ENCODE measurements at places on chromosomes 5 and 9. TPM values are rescaled to one million over a fixed set of nuclear protein-coding genes. Genes with fewer than 3 reads are reported as not detected.
A peak's percentile ranks its signal among the peaks of the same experiment; 100 is the strongest.

PCDHGB3 gene
- 2.0 TPM for total RNA-seq

PCDHB8 gene
- total RNA-seq = 0.72 TPM

COL5A1 gene
- total RNA-seq = 62.3 TPM

CREB3 gene
- 28.2 TPM for total RNA-seq

MEIKIN gene
- not detected for total RNA-seq

DNA sequence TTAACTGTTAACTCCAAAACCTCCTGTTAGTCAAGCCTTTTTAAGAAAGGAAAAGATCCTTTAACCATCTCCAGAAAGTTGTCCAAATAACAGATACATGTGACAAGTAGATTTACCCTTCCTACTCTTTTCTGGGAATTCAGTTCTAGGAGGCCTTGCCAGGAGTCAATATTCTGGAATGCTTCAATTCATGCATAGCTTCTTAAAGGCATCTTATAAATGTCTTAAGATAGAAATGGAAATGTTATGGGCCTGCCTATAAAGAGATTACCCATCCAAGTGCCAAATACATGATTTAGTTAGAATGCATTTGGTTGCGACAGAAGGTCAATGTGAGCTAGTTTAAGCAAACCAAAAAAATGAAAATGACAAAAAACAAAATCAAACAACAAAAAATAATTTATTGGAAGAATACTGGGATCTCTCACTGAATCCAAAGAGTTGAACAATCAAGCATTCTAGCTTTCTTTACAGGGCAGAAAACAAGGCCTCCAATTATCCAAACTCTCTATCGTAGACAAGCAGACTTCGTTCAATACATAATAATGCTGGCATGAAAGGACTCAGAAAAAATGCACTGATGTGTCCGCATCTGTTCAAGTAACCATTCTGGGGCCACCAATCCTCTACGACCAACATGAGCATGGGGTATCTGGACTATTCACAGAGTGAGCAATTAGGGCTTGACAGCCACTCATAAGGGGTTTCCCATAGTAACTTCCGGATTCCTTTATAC lies 188.6 kb downstream of the CTNND2 start:
- no peak for DNase-seq

- DNase-seq = no peak
Measured at GRCh38 chr5:92455011-92455410, 1071.9 kb upstream of the ARRDC3 start.

GRCh38 chr9:115135821-115136778 lies 18.1 kb upstream of the TNC start:
- no peak for DNase-seq

DNA sequence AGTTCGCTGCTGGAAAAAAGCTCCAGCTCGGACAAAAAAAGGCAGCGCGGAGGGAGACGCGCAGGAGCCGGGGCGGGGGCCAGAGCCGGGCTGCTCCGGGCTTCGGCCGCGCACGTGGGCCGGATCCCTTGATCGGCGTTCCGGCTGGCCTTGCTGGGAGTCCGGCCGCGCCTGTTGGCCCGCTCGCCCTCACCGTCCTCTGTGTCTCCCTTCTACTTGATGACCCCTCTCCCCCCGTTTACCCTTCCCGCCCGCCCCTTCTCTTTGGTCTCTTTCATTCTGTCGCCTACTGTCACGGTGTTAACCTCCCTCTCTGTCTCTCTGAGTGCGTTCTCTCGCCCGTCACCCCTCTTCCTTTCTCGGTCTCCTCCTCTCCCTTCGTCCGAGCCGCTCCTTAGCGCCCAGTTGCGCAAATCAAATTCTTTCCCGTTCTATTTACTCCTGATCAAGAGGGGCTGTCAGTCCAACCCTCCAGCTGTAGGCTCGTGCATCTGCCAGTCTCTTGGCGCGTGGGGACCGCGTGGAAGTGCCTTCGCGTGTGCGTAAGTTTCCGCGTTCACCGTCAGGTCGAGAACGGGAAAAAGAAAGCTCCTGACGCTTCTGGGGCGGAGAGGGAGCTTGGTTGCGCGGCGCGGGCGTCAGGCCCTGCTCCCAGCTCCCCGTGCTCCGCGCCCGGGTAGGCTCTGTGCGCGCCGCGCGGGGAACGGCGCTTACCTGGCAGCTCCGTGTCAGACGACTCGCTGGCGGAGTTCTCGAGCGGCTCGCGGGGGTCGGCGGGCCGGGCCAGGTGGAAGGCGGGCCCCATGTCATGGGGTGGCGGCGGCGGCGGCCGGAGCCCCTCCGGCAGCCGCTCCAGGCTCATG lies 798 bp downstream of the PITX1 start:
- DNase-seq = peak; percentile 22

GRCh38 chr5:181190711-181191525 lies 14.1 kb downstream of the TRIM7 start:
- DNase-seq = peak; percentile 76

DNA sequence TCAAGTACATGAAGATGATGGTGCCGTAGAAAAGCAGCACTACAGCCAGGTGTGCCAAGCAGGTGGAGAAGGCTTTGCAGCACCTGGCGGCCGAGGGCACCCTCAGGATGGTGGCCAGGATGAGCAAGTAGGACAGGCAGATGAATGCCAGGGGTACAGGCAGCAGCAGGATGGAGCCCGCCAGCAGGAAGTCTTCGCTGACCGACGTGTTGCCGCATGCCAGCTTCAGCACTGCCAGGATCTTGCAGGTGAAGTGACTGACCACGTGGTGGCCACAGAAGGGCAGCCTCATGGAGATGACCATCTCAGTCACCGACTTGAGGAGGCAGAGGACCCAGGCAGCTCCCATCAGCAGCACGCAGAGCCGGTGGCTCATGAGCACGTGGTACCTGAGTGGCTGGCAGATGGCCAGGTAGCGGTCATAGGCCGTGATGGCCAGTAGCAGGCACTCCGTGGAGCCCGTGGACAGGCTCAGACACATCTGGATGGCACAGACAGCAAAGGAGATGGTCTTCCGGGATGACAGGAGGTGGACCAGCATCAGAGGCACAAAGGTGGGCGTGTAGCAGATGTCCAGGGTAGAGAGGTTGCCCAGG lies 482 bp downstream of the OR13J1 start:
- no peak for DNase-seq

DNA sequence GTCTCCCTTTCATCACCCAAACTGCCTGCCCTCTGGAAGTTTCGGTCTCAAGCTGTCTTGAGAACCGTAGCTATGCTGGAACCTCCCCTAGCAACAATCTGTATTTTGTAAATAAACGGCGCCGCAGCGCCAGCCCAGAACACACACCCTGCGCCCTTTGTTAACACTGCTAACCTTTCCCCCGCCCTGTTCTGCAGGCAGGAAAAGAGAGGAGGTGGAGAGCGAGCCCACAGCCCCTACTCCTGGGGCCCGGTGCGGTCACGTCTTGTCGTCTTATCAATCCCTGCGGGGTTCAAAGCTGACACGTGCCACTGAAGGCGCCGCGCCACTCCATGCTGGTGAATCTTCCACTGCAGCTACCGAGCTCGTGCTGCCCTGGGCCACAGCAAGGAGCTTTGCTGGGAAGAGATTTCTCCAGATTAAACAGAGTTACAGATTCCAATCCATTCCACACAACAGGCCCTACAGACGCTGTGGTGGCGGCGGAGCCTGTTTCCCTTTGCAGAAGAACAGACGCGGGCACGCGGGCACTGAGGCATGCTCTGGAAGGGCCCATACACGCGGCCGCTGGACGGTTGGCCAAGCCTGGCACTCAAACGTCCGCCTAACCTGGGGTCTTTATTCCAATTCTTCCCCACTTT lies 25.3 kb downstream of the ZDHHC11B start:
- peak; percentile 72 for DNase-seq

DNA sequence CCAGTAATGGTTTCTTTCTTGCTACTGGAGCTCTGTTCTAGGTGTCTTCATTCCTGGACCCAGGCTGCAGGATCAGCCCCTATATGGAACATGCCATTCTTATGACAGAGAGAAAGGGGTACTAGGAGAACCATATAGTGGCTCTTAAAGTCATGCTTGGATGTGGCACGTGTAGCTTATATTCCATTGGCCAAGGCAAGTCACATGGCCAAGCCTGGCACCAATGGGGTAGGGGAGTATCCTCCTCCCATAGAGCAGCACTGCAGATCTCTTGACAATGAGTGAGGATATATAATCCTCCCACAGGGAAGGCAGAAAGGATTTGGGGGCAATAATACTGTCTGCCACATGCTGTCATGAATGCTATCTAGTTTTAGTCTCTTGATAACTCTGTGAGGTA lies 193.3 kb downstream of the PALM2AKAP2 start:
- no peak for DNase-seq

GRCh38 chr9:124295159-124295794 lies 37.5 kb downstream of the NEK6 start:
- no peak for DNase-seq

GRCh38 chr5:111826064-111826463 lies 69.1 kb upstream of the NREP start:
- DNase-seq = no peak

- DNase-seq = no peak
Measured at GRCh38 chr5:96151891-96152290, 190.2 kb upstream of the ELL2 start.

DNA sequence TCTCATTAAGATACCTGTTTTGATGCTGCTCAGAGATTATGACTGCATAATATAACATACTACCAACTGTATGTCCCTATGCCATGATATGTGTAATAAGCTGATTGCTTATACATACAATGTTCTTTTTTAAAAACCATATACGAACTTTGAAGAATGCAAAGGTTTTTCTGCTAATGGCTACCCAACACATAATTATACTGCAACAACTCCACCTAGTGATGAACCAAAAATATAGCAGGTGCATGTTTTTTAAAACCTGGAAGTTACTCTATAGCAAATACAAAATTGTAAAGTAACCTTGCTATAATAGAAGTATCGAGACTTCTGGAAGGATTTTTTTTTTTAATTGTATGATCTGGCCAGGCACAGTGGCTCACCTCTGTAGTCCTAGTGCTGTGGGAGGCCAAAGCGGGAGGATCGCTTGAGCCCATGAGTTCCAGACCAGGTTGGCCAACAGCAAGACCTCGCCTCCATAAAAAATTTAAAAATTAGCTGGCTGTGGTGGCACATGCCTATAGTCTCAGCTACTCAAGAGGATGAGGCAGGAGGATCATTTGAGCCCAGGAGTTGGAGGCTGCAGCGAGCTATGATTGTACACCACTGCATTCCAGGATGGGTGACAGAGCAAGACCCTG lies 49.1 kb downstream of the HOMER1 start:
- DNase-seq = no peak

- DNase-seq = no peak
Measured at GRCh38 chr9:132249123-132249522, 87.3 kb downstream of the NTNG2 start.

DNA sequence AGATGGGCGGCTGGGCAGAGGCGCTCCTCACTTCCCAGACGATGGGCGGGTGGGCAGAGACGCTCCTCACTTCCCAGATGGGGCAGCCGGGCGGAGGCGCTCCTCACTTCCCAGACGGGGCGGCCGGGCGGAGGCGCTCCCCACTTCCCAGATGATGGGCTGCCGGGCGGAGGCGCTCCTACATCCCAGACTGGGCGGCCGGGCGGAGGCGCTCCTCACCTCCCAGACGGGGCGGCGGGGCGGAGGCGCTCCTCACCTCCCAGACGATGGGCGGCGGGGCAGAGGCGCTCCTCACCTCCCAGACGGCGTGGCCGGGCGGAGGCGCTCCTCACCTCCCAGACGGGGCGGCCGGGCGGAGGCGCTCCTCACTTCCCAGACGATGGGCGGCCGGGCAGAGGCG lies 140.2 kb downstream of the WDR70 start:
- DNase-seq = peak; percentile 40

DNA sequence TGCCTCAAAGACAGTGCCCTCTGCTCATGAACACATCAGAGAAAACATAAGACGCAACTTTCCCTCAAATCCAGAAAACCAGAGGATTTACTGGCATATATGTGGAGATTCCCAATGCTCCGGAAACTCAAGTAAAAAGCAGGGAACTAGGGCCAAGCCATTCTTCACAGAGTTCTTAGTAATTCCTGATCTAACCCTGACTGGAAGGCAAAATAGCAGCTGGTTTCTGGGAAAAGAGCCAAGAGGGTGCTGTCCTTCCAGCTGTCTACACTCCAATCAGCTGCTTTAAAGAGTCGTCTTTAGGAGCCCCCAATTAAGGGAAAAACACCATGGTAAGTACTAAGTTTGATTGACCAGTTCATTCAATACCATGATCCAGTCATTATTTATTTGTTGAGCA lies 49.6 kb downstream of the GNA14 start:
- no peak for DNase-seq

DNA sequence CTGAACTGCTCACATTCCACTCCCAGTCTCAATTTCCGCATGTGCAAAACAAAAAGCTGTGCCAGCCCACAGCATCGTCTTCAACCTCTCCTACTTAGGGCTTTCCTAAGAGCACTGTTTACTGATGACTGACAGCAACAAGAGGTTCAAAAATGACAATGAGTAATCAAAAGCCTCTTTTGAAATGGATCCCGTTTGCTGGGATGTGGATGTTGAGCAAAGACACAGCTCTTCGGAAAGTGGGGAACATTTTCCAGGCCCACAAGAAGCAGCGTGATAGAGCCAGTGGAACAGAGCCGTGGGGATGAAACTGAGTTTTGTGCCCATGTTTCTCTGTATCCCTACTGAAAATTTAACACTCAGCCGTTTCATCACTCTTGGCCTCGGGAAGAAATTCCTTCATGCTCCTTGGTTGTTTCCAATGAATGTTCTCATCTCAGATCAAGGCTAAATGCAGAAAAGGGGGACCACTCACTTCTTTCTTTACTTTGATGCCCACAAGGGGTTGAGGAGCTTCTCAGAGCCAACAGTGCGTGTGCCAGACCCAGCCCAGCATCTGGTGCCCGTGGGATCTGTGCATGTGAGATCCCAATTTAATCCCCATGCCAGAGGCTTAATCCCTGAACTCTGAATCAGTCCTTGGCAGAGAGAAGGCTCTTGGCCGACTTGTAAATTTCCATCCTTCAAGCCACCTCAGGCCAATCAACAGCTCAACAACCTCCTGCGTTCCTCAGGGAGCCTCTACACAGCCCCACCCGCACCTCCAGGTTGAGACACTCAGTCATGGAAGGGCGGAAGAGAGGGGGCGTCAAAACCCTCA lies 230.2 kb upstream of the DAPK1 start:
- DNase-seq = no peak

- no peak for DNase-seq
Measured at GRCh38 chr9:34521406-34522045, 1.3 kb downstream of the ENHO start.

- DNase-seq = no peak
Measured at GRCh38 chr5:63245271-63245670, 666.7 kb downstream of the LRRC70 start.

DNA sequence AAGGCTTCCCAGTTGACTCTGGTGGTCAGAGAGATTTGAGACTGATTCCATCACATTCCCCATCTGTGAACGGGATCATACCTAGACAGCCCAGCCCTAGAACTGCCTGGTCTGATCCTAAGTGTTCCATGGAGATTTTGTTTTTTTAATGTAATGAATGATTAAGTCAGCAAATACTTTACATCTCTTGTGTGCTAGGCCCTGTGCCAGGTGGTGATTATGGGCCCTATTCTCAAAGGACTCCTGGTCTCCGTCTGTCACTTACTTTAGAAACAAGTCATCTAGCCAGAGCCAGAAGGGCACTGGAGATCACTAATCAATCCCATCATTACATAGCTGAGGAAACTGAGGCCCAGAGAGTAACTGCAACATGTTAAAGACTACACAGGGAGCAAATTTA lies 1.1 kb upstream of the GPX3 start:
- DNase-seq = no peak

GRCh38 chr5:89842531-89842930 lies 567.0 kb downstream of the CETN3 start:
- no peak for DNase-seq

Measured in mucosa of descending colon (tissue), 3 donors.